ENCODE measurements at places on chromosomes 1 and 21.
A peak's percentile ranks its signal among the peaks of the same experiment; 100 is the strongest.

- DNase-seq: no peak
Measured at GRCh38 chr1:55483523-55483922, 268.4 kb upstream of the USP24 start.

DNA sequence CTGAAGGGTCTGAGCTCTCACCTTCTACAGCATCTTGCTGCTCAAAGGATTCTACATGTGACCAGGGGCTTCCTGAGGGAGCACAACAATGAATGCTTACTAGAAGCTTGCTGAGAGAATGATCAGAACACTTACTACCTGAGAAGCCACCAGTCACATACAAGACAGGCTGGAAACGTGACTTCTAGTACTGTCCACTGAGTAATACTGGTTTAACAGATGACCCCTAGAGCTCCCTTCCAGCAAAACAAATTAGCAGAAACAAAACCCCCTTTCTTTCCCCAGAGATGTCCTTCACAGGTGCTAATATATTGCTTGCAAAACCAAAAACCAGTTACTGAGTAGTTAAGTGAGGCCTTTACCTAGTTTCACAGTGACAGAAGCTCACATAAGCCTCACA is 2.1 kb downstream of the TAF5L start:
- no peak for DNase-seq

DNA sequence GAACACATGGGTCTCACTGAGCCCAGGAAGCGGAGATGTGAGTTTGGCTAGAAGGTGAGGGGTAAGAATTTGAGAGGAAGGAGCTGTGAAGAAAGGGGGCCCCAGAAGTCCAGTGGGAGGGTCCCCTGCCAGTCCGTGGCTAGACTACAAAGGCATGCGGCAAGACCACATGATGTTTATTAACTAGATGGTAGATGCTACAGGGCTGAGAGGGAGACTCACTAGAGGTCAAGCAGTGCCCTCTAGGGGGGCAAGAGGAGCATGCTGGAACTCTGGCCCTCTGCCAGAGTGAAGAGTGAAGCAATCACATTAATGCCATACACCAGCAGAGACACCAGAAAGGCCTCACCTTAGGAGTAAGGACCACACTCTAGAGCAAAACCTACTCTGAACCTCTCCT is 12.2 kb downstream of the KIAA0319L start:
- DNase-seq: peak; percentile 88

- DNase-seq: no peak
Measured at GRCh38 chr1:41713141-41713540, 205.6 kb downstream of the HIVEP3 start.

DNA sequence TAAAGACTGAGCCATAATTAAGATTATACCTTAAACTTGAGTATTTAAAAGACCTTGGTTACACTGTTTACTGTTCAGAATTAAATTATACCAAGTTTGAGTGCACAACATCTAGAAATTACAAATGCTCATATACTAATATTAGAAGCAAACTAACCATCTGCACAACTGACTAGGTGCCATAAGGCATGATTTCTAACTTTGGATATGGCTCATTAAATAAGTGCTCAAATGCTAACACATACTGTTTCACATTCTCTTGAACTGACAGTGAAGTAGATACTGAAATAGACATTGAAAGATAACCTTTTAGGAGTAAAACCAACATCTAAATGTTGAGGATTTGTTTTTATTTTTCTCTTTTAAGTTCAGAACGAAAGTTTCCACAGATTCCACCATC is 74.1 kb downstream of the PRKAA2 start:
- no peak for DNase-seq

- DNase-seq: no peak
Measured at GRCh38 chr21:42656872-42657271, 3.5 kb downstream of the PDE9A start.

DNA sequence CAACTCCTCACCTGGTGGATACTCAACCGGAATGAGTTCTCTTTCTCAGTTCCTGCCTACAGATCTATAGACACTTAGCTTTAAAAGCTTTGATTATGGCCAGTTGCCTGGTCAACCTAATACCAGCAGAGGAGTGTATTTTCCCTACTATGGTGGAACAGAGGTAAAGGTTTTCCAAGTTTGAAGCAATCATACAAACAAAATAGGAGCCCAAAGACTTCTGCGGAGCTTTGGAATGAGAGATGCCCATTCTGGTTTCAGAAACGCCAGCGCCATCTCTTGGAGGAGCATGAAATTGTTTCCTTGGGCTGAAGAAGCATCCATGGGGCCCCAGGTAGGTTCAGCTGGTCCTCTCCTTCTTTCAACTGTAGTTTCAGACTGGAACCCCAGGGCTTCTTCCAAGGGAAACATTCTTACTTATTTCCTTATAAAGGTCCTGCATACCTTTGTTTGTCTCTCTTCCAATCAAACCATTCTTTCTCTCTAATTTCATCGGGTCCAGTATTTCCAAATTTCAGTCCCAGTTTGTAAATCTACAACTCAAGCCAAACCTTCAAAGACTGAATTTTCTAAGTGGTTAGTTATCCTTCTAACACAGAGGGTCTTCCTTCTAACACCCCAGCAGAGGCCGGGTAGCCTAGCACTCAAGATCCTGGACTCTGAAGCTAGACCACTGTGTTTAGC is 95.9 kb downstream of the KCNJ15 start:
- peak; percentile 5 for DNase-seq

DNA sequence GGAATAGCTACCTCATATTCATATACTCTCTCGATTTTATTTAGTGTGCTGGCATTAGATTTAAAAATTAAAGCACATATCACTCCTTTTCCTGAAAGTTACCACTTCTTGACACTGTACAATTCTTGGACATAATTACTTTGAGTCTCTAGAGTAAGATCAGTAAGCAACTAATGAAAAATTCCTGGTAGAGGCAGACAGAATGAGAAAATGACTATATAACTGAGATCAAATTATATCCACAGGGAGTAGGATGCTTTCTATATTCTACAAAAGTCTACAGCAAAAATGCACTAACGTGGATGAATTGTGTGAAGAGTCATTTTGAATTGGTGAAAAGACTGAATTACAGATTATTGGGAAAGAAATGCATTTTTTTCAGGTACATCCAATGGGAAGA is 445.7 kb downstream of the PTBP2 start:
- no peak for DNase-seq

GRCh38 chr1:90899263-90899662 is 122.6 kb downstream of the ZNF644 start:
- DNase-seq: no peak

GRCh38 chr1:157277913-157278312 is 139.7 kb upstream of the ETV3 start:
- DNase-seq: peak; percentile 58

- no peak for DNase-seq
Measured at GRCh38 chr1:244821134-244821533, 14.3 kb upstream of the COX20 start.

- no peak for DNase-seq
Measured at GRCh38 chr1:11295905-11296304, 22.9 kb downstream of the UBIAD1 start.
